NCI-H1092 treated with DMSO at 0.1 percent for 48 hours (cell line): ENCODE measurements at places on chromosomes 16 and 17.

DNA sequence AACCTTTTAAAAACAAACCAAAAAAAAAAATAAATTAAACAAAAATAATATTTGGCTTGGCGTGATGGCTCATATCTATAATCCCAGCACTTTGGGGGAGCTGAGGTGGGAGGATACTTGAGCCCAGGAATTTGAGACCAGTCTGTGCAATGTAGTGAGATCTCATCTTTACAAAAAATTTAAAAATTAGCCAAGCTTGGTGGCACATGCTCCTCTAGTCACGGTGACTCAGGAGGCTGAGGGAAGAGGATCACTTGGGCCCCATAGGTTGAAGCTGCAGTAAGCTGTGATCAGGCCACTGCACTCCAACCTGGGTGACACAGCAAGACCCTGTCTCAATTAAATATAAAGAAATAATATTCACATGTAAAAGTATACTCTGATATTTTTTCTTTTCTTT, 12.2 kb downstream of the GNGT2 start:
- DNase-seq = no peak

DNA sequence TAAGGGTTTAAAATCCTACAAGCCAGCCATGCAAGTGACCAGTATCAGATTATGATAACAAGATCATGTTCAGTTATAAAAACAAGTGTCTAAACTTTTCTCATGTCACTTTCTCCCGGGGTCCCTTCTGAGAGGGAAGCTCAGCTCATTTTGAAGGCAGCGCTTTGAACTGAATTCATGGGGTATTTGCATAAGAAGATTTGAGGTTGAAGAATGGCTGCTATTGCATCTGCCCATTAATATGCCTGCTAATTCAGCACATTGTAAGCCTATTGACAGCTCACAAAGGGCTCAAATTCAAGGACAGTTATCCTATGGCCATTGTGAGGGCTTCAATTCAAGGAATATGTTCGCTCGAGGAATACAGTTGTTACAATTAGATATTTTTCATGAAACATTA, 290.2 kb upstream of the IRX3 start:
- no peak for DNase-seq

- no peak for DNase-seq
Measured at GRCh38 chr17:69884356-69884755, 190.7 kb upstream of the KCNJ16 start.

DNA sequence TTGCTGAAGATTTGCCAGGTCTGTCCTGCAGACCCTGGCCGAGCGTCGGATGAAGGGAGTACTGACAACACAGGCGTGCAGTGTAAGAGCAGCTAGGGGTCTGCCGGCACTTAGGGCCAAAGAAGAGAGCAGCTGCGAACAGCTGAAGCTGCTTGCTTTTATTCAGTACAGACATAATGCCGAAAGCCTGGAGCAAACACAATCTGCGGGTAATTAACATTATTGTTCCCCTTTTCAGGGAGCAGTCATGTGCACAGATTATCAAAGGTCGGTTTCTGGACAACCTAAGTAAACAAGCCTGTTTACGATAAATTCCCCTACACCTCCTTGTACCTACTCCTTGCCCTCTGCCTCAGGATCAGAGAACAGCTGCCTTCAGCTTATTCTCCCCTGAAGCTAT, 12.0 kb upstream of the KRT23 start:
- no peak for DNase-seq

- no peak for DNase-seq
Measured at GRCh38 chr16:30697264-30698138, 1.5 kb upstream of the SRCAP start.

- DNase-seq = peak; percentile 30
Measured at GRCh38 chr17:2777242-2777867, 18.9 kb upstream of the RAP1GAP2 start.

DNA sequence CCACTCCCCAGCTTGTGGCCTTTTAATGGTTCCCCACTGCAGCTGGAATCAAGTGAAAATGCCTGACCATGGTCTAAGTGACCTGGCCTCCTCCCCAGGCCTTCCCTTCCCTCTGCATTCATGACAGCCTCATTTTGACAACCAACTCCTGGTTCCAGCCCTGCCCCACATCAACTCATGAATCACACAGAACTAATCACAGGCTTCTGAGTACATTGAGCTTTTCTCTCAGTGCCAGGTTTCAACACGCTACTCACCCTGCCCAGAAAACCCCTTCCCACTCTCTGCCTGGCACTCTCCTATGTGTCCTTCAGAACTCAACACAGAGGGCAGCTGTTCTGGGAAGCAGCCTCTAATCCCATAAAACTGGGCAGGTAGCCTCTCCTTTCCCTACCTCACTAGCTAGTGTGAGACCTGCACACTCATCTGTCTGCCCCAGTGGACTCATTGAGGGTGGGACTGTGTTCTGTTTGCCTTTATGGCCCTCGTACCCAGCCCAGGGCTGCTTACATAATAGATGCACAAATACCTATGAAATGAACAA, 313.6 kb downstream of the GRIN2A start:
- DNase-seq = no peak

DNA sequence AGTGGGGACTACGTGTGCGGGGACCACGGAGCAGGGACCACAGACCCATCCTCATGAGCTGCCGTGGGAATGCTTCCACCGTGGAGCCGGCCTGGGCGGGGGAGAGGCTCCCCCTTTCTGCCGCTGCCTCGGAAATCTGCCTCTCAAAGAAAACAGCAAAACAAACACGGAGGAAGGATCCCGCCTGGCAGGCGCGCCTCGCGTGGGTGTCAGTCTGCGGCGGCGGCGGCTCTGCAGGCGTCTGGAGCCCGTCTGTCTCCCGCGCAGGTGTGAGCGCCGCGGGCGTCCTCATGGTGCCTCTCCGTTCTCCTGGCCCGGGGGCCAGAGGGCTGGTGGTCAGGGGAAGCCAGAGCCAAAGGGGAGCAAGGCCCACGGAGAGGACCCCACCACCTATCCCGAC, 27.5 kb downstream of the GSE1 start:
- peak; percentile 34 for DNase-seq

DNA sequence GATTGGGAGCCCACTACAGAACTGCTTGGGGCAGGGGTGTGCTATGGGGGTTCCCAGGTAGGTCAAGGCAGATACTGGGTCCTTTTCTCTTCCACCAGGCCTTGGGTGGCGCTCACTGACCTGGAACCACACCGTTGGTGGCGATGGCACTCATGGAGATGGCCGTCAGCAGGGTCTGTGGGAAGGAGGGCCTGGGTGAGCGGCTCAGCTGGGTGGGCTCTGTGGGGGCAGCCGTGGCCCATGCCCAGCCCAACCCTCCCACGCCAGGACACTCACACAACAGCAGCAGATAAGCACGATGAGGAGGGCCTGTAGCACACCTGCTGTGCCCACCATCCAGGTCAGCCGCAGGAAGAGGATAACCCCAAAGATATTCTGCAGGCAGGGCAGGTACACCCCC, 10.8 kb downstream of the SLC12A4 start:
- DNase-seq = no peak

DNA sequence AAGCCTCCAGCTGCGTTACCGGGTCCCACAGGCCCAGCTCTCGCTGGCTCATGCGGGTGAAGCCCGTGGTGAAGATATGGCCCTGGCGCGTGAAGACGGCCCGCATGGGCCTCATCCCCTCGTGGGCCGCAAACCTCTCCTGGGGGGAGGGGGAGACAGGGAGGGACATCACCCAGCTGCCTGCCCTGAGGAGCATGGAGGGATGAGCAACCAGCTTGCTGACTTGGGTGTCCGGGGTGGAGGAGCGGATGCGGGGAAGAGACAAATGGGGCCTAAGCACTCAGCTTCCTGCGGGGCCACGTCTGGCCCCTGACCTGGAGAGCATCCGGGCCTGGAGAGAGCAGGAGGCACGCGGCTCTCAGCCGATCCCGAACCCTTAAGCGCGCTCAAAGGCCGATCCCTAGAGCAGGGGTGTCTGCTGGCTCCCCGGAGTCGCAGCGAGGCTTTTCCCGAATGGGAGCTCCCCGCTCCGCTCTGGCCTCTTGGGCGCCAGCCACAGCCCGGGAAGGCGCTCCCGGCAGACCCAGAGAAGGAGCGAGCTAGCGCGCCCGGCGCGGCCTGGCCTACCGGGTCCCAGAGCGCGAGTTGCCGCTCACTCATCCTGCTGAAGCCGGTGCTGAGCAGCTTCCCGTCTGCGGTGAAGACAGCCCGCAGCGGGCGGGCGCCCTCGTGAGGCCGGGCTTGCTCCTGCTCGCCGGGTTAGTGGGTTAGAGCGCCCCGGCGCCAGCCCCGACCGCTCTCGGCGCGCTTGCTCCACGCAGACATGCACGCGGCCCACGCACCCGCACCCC, 5.0 kb downstream of the CORO6 start:
- DNase-seq = peak; percentile 32

DNA sequence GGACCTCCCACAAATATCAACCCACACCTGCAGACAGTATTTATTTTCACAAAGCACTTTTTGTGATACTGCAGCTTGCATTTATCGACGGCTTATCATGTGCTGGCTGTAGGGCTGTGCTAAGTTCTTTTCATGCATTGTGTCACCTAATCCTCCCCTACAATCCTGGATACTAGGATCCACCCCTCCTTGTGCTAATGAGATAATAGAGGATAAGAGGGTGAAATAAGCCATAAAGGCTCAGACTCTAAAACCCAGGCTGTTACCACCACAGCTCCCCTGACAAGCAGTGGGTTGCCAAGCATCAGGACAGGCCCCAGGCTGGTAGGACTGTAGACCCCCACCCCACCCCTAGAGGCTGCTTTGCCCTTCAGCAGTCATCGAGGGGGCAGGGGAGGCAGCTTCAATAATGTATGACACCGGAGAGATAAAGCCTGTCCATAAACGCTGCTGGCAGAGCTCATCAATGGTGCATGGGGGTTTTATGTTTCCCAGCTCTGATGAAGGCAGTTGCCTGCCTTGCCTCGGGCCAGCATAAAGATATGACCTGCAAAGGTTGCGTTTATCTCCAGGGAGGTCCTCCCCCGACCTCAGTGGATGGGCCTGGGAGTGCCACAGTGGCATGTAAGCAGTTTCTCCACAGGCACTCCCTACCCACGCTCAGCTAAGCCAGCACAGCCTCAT, 73.9 kb upstream of the C16orf82 start:
- DNase-seq = no peak

DNA sequence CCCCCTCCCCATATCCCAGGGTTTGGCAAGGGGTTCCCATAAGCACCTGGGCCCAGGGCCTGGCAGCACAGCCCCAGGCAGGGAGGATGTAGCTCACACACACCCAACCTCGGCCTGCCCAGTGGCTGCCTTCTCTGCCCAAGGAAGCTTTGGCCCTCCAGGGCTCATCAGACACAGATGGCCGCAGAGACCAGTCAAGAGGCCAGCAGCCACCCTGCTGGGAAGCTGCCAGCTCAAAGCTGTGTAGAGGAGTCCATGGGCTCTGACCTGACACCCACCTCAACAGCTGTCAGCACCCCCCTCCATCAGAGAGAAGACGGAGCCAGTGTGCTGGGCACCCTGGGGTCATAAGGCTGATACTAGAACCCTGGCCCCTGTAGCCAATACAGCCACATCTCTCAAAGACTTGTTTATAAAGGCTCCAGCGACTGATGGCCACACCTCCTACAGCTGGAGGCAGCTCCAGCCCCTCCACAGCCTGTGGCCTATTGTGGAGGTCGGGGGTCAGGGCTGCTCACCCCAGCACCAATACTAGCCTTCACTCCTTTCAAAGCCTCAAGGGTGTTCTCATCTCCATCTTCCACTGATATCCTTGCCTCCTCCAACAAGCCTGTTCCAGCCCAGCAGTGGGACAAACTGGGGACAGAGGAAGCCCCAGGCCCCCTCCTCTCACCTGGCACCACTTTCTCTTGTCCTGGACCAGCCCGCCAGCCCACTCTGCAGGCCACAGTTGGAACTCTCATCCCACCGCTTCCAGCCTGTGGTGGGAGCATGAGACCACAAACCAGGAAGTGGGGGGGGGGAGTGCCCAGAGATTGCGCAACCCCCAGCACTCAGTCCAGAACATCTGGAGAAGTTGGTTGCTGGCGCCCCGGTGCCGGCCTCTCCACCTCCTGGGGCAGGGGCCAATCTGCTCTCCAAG, 2.2 kb upstream of the MPG start:
- DNase-seq = no peak

DNA sequence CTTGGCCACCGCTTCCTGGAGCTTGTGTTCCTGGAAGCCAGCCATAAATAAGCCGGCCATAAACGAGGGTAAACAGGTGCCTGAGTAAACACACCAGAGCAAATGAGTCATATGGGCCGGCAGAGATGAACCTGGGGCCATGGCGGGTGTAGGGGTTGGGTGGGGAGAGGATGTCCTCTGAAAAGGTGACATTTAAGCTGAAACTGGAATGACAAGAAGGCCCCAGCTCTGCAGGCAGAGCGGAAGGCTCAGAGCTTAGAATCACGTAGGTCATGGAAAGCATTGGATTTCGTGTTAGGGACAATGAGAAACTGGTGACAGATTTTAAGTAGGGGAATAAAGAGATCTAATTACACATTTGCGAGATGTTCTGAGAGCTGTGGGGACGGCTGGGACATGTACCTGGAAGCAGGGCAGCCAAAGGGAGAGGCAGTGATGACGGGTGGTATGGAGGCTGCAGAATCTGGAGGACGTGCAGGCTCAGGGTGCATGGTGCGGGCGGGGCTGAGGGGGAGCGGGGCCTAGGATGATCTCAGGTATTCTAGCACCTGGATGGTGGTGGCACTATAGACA, 8.1 kb upstream of the DNASE1 start:
- DNase-seq = peak; percentile 78

GRCh38 chr17:55201308-55201932, 63.3 kb upstream of the HLF start:
- no peak for DNase-seq

GRCh38 chr16:83863682-83864081, 35.2 kb upstream of the MLYCD start:
- no peak for DNase-seq

DNA sequence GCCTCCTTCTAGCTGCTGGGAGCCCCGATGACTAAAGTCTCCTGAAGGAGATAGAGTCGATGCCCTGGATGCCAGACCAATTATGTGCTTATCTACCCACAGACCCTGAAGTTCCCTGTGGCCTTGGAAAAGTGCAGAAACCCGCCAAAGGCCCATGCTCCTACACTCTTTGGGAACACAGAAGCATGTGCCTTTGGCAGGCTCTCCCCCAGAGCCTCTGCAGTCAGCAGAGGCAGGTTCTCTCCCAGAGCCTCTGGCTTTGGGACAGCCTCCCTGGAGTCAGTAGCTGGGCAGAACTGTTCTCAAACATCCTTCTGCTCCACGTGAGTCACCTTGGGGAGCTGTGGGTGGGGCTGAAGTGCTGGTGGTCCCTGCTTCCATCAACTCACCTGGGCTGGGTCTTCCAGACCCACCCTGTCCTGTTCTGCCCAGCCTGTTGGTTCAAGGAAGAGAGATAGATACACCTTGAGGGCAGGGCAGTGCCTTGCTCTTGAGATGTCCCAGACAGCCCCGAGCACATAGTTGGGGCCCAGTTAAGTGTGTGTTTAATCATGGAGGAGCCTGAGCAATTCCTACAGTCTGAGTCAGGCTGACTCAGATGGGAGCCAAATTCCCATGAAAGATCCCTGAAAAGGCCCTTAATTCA, 3.2 kb upstream of the CDK5RAP3 start:
- DNase-seq = no peak

DNA sequence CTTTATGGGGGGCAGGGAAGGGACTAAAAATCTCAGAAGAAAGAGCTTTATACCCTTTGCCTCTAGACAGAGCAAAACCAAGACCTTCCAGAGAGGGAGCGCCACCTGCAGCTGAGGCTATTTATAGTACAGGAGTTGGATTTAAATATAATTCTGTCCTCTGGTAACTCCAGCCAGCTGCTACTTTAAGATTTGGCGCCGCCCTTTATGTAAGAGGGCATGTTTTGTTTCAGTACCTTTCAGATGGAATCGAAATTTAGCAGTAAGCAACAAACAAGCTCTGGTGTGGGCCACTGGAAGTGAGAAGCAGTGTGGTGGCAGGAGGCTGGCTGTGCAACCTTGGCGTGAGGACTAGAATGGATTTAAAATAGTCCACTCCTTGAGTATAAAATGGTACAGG, 5.2 kb upstream of the GUCY2D start:
- DNase-seq = peak; percentile 12

GRCh38 chr17:2952174-2952845, 111.1 kb downstream of the OR1D5 start:
- no peak for DNase-seq
